ENCODE measurements at places on chromosomes 3 and 15.

DNA sequence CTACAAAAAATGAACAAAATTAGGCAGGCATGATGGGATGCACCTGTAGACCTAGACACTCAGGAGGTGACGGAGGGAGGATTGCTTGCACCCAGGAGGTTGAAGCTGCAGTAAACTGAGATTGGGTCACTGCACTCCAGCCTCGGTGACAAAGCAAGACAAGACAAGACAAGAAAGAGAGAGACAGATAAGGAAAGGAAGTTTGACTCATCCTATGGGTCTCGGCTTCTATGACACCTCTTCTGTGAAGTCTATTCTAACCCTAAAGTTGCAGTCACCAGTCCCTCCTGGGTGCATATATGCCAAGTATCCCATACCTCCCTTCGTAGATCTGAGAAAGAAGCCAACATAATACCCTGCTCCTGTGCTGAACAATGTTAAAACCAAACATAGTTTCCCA lies 7.9 kb upstream of the ZMAT3 start:
- no peak for DNase-seq

DNA sequence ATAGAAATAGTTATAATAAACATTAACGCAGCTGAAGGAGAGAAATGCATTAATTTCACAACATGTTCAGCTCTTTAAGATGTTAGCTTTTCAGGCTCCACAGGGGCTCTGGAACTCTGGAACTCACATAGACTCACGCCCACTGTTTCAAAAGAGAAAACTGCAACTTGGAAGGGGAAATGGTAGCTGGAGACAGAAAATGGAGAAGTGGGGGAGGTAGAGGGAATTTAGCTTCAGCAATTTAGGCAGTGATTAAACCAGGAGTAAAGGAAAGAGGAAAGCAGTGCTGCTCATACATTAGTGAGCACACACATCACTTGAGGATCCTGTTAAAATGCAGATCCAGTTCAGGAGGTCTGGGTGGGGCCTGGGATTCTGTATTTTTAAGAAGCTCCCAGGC lies 274.8 kb upstream of the TRIM42 start:
- DNase-seq = no peak

DNA sequence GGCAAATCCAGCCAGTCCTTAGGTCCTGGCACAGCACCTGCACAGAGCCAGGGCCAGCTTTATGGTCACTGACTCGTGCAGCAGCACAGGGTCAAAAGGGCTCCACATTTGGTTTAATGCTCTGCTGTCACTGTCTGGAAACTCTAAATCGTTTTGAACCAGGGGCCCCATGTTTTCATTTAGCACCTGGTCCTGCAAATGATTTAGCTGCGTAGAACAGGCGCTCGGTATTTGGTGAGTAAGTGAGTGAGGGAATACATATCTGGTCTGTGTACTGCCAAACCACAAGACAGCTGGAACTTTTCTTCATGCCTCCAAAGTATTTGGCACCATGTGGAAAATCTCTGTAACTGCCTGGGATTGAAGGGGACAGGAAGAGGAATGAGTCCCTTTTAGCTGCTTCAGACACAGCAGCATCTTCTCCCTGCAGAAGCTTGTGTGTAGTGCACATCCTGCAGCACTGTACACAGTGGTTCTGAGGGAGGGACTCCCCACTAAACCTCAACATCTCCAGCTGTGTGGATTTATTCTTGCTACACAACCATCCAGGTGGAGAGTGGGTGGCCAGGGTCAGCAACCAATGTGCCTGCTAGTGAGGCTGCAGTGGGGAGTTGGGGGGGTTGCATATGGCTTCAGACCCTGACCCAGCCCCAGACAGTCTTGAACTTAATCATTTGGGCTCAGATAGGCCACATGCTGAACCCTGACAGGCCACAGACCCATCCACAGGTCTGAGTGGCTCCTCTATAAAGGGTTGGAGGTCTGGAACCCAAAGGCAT lies 1.1 kb downstream of the SH2D7 start:
- DNase-seq = no peak

DNA sequence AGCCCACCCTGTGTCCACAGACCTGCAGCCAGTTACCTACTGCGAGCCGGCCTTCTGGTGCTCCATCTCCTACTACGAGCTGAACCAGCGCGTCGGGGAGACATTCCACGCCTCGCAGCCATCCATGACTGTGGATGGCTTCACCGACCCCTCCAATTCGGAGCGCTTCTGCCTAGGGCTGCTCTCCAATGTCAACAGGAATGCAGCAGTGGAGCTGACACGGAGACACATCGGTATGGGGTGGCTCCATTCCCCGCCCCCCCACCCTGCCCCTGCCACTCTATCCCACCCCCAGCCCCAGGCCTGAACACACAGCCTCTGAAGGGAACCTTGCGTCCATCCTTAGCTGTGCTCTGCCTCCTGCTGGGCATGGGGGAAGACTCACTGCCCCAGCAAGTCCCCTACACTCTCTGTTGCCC lies 73.2 kb downstream of the AAGAB start:
- no peak for DNase-seq

- DNase-seq = no peak
These were observed 182.8 kb upstream of the NR2E3 start for GRCh38 chr15:71627604-71628003.

DNA sequence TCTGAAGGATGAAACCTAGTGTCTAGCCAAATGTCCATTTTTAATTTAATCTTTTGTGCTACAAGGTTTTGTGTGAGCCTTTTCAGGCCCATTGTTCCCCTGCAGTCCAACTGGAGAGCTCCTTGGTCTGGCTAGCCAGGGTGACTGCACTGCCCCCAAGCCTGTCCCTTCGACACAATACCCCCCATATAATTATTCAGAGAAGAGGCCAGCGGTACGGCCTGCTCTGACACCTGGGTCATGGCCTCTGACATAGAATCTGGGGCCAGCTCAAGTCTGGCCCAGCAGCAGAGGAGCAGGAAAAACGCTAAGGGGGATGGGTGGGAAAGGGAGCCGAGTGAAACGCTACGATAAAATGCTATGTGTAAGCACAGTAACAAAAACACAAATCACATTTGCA lies 64.2 kb upstream of the PYGO1 start:
- DNase-seq = no peak

DNA sequence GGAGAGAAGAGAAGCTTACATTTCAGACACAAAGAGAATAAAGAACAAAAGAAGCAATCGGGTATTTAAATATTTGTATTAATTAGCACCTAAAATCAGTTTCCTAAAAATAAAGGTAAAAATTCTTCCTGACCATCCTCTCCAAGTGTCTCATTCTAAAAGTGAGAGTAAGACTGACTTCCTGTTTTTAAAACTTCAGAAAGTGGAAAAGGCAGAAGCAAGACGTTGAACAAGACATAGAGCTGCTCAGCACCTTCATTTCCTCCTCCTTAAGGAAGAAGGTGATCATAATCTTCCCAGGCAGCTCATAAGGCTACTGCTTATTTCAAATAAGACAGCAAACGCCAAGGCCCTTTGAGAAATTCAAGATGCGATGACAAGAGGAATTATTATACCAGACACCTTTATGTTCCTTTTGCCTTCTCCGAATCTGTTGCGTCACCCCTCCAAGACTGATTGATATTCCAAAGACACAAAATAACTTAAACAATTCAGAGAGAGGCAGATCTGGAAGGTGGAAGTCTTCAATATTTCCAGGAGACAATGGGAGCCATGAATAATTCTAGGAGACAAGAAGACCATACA lies 238.8 kb upstream of the TLE3 start:
- no peak for DNase-seq

DNA sequence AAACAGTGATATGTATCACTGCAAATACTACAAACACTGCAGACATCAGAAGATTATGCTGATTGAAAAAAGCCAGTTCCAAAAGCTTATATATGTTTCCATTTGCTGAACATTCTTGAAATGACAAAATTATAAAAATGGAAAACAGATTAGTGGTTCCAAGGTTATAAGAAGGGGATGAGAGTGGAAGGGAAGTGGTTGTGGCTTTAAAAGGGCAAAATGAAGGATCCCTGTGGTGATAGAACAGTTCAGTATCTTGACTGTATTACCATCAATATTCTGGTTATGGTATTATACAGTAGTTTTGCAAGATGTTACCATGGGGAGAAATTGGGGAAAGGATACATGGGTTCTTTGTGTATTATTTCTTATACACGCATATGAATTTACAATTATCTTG lies 77.8 kb downstream of the DZIP3 start:
- DNase-seq = no peak

DNA sequence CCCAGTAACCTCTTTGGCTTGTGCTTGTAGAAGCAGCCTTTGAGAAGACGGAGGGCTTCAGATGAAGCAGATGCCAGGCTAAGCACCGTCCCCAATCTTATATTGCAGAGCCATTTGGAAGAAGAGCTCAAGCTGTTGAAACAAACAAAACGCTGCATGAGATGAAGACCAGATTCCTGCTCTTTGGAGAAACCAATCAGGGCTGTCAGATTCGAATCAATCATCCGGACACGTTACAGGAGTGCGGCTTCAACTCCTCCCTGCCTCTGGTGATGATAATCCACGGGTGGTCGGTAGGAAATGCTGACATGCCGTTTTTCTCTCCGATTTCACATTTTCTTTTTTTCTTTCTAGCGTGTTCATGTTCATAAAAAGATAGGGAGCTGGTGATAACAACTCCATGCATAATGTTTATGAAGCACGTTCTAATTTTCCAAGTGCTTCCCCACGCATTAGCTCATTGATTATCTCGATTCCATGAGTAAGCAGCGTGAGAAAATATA lies 106.5 kb downstream of the LIPC start:
- DNase-seq = no peak

- DNase-seq = no peak
These were observed 644.2 kb downstream of the MCTP2 start for GRCh38 chr15:94875550-94875949.

GRCh38 chr3:153658136-153658535 lies 463.1 kb upstream of the ARHGEF26 start:
- DNase-seq = no peak

- DNase-seq = no peak
These were observed 313.3 kb downstream of the SATB1 start for GRCh38 chr3:18111796-18112232.

DNA sequence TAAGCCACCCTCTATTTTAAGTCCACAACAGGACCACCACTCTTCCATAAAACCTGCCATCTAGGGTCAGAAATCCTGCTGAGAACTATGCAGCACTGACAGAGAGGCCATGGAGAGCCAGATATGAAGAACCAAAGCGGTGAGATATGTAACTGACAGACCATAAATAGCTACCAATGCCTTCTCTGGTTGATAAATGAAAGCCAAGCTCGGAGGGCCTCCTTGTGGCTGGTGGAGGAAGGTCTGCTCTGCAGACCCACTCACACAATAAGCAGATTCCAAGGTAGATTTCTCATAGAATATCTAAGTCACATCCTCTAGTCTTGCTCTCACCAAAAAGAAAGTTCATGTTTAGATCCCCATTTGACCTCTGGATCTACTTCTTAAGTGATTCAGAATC lies 38.9 kb downstream of the RYK start:
- DNase-seq = no peak

DNA sequence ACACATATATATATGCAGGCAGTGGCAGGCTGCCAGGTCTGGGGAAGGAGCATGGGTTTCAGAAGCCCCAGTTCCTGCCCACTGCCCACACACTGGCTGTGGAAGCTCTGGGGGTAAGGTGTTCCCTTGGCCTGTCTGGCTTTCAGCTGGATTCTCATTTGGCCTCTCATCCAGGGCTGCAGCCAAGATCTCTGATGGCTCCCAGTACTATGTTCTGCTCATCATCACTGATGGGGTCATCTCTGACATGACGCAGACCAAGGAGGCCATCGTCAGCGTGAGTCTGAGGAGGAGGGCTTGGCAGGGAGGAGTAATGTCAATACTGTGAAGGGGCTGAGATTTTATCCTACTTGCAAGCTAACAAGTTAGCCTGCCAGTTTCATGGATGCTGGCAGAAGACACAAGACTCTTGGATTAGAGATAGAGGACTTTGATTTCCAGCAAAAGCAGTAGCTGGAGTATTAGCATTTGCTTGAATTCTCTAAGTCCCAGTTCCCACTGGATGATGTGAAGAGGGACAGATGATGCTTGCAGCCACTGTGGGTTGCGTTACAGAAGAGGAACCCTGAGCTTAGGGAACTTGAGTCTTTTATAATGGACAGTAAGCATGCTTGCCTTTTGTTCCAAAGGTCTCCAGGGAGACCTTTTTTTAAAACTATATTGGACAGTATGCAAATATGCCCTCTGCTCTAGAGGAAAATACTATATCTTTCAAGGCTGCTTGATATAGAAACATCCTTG lies 5.6 kb upstream of the BRPF1 start:
- no peak for DNase-seq

DNA sequence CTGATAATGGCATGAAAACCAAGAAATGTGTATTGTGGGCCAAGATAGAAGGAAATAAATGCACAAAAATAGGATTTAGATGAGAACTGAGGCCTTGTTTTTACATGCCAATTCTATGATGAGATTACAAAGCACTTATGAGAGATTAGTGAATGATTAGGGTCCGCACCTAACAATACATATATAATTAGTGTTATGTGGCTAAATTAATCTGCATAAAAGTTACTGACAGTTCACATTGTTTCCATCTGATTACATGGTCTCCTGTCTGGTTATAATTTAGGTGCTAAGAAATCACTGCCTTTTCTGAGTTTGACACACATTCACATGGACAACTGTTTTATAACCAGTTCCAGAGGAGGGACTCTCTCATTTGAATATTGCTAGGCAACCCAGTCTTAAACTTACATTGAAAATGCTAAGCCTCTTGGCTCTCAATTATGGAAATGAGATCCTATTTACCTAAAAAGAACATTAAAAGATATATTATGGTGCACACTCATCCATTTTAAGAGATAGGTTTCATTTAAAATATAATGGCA lies 117.0 kb upstream of the ARL6 start:
- no peak for DNase-seq

- DNase-seq = peak; percentile 37
These were observed 195.2 kb upstream of the DPPA4 start for GRCh38 chr3:109532257-109533216.

- DNase-seq = no peak
These were observed 345.1 kb downstream of the IL5RA start for GRCh38 chr3:2765002-2765579.

DNA sequence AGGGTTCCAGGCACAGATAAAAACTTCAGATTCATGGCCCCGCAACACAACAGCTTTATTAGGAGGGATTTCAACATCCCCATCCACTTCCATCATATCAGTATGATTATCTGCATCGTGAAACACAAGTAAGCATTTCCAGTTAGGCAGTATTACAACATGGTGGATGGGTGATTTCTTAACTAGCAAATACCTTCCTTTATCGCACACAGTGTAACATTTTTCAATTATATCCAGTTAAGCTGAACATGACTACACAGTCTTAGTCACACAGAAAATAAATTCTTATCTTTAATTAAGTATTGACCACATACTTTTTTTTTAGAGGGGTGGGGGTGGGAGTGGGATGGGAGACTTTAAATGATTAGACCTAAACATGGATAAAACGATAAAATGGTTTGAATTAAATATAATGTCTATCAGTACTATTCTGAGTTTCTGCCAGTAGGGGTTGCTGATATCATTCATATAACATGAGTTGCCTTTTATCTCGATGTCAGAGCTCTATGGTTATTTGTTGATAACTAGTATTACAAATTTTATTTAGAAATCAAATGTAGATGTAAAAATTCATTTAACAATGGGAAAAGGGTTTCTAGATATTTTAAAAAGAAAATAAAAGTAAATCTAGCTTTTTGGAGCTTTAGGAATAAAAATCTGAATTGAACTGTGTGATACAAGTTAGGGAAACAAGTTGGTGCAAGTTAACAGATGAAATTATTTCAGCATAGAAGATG lies 146.6 kb downstream of the TBL1XR1 start:
- peak; percentile 24 for DNase-seq
